ENCODE measurements at places on chromosomes 13 and 19.

DNA sequence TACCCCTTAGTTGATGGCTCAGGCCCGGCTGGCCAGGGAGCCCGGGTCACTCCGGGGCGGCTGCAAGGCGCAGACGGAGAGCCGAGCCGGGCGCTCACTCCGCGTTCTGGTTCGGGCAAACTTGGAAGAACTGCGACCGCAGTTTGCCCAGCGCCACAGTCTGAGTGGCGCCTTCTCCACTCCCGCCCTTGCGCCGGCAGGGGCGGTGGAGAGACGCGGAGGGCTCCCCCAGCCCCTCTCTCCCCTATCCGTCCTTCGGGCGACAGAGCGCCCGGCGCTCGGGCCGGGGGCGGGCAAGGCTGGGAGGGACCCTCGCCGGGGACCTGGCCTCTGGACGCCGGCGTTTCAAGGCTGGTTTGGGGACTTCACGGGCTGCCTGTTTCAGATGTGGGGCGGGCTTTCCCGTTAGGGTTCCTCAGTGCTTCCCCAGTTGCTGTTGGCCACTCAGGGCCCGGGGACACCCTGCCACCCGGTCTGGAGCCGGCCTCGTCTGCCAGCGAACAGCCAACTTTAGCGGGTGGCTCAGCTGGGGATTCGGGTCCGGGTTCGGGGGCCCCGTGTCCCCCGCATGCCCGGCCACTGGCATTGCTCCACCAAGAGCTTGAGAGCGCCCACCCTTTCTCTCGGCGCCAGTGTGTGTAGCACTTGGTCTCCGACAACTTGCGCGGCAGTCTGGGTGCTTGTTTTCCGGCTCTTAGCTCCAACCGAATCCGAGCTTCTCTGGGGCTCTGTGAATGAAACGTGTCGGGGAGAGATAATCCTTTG is 1.5 kb downstream of the GPC6 start:
- no peak for DNase-seq

DNA sequence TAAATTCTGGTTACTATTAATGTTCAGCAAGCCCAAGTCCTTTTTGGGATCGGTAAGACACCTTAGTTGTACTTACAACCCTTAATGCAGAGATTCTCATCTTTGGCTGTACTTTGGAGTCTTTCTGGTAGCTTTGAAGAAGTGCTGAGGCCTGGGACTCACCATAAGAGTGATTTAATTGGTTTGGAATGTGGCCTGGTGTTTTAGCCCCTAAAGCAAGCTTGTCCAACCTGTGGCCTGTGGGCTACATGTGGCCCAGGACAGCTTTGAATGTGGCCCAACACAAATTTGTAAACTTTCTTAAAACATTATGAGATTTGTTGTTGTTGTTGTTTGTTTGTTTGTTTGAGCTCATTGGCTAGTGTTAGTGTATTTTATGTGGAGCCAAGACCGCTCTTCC is 215.3 kb downstream of the ZIC5 start:
- no peak for DNase-seq

GRCh38 chr19:47609906-47610894 is 1.3 kb downstream of the BICRA start:
- peak; percentile 74 for DNase-seq

- no peak for DNase-seq
Measured at GRCh38 chr19:10912619-10913018, 15.8 kb downstream of the YIPF2 start.

GRCh38 chr13:75091718-75092117 is 390.3 kb downstream of the TBC1D4 start:
- no peak for DNase-seq

DNA sequence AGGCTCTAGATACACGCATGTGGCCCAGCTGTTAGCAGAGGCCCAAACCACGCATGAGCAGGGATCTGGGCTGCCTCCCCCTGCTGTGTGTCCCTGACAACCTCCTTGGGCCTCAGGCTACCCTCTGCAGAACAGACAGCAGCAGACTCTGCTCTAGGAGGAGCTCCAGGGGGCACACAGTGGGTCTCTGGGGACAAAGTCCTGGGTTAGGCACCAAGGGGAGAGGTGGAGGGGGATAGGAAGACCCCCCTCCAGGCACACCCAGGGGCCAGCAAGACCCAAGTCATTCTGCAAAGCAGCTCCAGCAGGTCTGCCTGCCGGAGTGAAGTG is 8.0 kb downstream of the TINCR start:
- no peak for DNase-seq

Measured in Caco-2 (cell line).